ENCODE measurements at places on chromosomes 7 and 10.

DNA sequence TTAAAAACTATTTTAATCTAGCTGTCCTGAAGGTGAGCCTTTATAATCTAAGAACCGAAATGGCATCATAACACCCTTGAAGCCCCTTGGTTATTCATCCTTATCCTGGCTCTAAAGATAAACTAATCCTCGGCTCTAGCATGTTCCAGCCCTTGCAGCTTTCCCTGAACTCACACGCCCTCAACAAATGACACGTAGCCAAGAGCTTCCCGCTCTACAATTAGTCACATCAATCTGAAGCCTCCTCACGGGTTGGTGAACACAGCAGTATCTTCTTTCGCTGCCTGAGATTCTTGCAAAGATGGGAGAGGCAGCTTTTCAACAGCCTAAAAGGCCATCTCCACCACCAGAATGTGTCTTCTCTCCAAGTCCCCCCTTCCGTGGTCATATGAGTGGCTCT lies 4.1 kb downstream of the FRMD4A start:
- peak; percentile 50 for DNase-seq

DNA sequence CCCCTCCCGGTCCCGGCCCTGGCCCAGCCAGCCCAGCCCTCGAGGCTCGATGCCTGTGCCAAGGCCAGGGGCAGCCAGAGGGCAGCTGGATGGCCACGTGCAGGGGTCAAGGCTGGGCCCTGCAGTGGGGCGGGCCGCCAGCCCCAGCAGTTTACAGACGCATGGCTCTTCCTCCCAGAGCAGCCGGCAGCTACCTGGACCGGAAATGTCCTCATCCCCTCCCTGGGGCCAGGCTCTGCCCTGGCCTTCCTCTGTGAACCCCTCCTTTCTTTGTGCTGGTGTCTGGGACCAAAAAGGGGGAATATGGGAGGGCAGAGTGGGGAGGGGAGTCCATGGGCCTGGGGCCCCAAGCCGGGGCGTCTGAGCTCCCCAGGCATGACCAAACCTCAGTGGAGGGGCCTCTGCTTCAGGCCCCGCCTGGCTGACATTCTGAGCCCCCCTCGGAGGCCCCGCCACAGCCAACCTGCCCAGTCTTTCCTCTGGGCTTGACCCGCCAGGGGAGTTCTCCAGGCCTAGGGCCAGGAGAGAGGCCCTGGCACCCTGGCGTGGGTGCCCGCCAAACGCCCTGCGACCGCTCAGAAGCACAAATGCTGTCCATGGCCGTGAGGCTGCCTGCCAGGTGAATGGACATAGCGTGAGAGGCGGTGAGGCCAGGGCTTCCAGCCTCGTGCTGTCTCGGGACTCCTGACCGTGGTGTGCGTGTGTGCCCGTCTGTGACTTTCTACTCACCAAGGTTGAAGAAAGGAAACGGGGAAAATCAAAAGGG lies 24.7 kb upstream of the AMZ1 start:
- no peak for DNase-seq

- DNase-seq, result no peak
Measured at GRCh38 chr10:28444031-28444430, 88.9 kb upstream of the WAC start.

DNA sequence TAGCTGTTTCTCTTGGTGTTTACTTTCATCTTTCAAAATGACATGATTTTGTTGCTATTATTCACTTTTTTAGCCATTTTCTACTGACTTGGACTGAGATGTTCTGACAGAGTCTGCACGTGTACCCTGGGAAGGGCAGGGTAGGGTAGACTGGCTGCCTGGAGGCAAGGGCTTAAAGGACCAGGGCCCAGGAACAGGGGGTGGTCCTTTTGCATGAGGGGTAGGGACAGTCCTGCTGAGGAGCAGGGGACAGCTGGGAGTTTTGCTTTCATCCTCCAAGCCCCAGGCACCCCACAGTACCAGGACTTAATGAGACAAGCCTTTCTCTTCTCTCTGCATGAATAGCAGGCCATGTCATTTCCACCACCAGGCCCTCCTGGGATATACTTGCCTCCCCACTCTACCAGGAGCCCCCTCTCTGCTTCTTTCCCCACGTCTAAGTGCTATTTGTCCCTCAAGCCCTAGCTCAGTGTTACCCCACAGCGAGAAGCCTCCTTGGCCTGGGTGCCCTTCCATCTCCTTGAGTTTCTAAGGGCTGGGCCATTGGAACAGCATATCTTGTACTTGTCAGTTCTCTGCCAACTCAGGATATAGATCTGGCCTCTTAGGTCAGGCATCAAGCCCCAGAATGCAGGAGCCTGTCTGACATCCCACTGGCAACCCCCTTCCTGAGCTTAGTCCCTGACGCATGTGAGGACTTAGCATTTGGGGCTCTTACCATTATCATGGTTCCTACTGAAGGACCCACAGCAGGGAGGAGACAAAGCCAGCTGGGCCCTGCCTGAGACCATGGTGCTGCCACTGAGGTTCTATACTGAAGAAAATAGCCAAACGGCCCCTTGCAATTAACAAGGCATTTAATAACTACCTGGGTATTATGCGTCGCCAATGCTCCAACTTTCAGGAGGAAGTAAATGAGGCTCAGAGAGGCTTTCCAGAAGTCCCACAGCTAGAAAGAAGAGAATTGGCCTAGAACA lies 78.4 kb upstream of the UNC5B start:
- no peak for DNase-seq

DNA sequence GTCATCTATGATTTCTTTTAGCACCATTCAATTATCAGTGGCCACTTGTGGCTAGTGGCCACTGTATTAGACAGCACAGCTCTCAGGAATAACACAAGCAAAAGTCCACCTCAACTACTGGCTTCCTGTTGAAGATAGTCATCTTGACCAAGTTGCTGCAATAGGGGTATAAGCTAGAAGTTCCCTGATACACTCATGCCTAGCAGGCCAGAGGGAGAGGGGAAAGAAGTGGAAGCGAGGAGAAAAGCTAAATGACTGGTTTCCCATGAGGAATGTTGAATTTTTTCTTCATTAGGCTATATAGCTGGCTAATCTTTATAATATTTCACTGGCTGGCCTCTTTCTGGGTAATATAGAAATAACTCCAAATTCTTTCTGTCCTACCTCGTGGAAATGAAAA lies 327.5 kb upstream of the MEOX2 start:
- no peak for DNase-seq

All from renal cortex interstitium (tissue), 15 donors.